D721Med (cell line): ENCODE measurements at places on chromosomes 1 and 21.

DNA sequence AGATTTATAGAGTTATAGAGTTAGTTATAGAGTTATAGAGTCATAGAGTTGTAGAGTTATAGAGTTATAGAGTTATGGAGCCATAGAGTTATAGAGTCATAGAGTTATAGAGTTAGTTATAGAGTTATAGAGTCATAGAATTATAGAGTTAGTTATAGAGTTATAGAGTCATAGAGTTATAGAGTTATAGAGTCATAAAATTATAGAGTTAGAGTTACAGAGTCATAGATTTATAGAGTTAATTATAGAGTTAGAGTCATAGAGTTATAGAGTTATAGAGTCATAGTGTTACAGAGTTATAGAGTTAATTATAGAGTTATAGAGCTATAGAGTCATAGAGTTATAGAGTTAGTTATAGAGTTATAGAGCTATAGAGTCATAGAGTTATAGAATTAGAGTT is 32.1 kb downstream of the UBASH3A start:
- no peak for DNase-seq

DNA sequence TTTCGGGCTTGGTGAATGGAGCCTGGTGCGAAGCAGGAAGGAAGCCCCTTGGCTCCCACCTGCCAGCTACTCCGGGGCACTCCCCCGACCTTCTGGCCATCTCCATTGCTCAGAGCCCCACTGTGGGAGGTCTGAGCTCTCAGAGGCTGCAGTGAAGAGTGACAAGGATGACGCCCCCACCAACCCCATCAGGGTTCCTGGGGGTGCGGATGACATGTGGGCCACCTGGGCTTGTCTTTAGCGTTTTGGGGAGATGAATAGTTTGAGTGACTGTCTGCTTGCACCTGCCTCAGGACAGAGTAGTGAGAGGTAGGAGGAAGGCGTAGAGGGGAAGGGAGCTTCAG is 43.2 kb upstream of the LBR start:
- DNase-seq = no peak

GRCh38 chr1:28078680-28079626 is 9.5 kb downstream of the EYA3 start:
- DNase-seq = no peak

DNA sequence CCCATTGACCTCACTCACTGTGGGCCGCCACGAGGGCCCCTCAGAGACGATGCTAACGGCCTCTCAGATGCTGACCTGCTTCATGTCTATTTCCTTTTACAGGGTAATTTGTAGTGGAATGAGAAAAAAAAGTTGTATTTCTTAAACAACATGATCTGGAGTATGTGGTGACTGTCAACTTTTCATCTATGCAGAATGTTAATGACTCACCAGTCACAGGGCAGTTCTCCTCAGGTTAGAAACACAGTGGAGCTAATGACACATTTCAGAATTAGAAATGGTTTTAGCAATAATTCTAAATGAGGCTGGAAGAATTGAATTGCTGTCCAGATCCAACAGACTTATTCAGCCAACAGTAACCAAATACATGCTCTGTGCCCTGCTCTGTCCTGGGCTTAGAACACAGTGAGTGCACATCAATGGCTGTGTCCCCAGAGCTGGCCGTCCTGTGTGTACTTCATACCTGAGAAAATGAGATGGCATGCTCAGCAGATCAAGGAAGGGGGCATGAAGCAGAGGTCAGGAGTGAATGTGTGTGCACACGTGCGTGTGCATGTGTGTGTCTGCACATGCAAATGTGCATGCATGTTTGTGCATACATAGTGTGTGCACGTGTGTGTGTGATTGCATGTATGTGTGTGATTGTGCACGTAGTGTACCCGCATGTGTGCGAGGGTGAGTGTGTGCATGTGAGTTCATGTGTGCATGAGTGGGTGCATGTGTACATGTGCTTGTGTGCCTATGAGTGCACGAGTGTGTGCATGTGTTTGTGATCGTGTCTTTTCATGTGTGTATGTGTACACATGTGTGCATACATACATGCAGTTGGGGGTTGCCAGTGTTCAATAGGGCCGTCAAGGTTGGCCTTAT is 145.3 kb downstream of the PCBP3 start:
- no peak for DNase-seq

DNA sequence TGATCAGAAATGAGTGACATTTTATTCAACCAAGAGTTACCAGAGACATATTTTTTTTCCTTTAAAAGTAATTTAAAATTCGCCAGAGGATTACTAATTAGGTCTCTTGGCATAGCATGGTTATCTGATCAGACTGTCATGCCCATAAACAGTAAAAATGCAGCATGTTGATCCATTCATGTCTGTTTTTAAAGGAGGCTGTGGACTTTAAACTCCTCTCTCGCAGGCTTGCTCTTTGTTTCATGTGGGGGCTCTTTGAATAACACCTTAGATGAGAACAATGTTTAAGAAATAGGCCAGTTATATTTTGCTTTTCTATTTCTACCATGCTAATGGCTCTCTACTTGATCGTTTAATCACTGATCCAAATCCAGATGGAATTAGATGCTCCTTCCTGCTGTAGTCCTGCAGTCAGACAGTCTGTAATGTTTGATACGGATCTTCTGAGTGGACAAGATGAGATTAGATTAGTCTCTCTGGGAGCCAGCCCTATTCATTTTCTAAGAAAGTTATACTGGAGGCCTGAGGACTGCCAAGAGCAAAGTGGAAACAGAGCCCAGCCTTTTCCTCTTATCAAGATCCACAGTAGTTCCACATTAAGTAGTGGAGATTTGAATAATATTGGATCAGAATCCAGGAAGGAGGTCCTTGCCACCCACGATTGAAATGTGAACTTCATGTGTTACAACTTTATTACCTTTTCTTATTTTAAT is 197.4 kb downstream of the HS2ST1 start:
- no peak for DNase-seq

DNA sequence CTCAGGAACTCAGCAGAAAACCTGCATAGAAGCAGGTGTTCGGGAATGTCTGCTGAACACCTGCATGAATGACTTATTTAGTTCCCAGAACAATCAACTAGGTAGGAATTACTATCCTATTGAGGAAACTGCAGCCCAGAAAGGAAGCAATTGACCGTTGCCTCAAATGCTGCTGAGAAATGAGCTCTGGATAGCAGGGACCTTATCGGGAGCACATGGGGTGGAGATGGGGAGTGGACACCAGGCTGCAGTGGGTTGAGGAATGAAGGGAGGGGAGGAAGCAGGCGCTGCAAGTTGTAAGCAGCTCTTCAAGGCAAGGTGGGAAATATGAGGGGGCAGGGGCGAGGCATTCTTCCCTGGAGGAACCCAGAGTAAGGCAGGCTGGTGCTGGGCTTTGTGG is 10.8 kb upstream of the CDCP2 start:
- no peak for DNase-seq

- DNase-seq = no peak
Measured at GRCh38 chr1:42162181-42162580, 2.4 kb downstream of the GUCA2A start.

DNA sequence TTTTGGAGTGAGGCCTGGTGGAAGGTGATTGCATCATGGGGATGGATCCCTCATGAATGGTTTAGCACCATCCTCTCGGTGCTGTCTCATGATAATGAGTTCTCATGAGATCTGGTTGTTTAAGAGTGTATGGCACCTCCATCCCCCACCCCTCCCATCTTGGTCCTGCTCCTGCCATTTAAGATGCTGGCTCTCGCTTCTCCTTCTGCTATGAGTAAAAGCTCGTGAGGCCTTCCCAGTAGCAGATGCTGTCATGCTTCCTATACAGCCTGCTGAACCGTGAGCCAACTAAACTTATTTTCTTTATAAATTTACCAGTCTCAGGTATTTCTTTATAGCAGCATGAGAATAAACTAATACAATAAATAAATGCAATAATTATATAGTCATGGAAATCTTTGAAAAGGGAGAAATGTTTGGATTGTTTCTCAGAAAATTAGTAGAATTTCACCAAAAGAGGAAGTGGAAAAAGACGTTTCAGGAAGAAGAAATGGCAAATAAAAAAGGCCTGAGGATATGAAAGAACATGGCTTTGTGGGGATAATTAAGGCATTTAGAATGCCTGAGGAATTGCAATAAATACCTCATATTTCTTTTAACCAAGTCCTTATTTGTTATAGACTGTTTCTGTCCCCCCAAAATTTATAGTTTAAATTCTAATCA is 451.2 kb upstream of the ADGRL4 start:
- DNase-seq = no peak

GRCh38 chr1:37157634-37158033 is 123.3 kb upstream of the GRIK3 start:
- no peak for DNase-seq

- no peak for DNase-seq
Measured at GRCh38 chr21:45713613-45714012, 70.1 kb downstream of the PCBP3 start.

DNA sequence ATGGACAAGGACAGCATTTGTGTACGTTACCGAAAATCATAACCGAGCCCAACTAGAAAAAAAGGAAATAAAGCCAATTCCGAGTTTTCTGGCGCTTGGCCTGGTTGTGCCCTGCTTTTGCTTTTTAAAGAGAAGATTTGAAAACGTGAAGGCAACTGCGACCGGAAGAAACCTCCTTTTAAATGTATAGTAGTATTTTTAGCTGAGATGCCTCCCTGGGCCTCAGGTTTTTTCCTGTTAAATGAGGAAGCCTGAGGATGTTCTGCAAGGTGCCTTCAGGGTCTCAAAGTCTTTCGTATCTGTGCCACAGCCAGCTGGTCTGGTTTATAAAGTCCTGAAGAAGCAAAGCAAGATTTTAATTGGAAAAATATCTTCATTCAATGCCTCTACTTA is 371 bp upstream of the ODF2L start:
- no peak for DNase-seq

DNA sequence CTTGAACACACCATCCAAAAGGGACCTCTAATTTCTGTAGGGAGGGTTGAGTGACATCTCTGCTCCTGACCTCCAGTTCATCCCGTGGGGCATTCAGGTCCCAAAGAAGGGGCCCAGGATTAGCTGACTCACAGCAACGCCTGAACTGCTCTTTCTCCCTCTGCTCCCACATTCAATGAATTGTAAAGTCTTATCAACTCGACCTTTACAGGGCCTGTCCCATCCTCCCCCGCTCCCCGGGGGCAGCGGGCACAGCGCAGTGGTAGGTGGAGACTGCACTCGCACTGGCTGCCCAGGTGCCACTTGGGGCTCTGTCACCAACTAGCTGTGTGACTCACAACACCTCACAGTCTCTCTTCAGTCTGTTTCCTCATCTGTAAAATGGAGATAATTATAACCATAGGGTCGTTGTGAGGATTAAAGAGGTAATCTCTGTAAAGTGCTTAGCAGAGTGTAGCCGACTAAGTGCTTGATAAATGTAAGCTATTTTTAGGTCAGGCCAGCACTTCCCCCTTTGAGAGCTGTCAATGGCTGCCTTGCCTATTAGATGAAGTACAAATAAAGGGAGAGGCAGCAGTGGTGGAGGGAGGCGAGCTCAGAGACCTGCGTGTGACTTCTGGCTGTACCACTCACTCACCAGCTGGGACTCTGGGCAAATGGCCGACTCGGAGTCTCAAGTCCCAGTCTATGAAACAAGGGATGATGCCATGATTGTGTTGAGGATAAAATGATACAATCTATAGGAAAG is 637 bp upstream of the MYBPHL start:
- DNase-seq = peak; percentile 46

DNA sequence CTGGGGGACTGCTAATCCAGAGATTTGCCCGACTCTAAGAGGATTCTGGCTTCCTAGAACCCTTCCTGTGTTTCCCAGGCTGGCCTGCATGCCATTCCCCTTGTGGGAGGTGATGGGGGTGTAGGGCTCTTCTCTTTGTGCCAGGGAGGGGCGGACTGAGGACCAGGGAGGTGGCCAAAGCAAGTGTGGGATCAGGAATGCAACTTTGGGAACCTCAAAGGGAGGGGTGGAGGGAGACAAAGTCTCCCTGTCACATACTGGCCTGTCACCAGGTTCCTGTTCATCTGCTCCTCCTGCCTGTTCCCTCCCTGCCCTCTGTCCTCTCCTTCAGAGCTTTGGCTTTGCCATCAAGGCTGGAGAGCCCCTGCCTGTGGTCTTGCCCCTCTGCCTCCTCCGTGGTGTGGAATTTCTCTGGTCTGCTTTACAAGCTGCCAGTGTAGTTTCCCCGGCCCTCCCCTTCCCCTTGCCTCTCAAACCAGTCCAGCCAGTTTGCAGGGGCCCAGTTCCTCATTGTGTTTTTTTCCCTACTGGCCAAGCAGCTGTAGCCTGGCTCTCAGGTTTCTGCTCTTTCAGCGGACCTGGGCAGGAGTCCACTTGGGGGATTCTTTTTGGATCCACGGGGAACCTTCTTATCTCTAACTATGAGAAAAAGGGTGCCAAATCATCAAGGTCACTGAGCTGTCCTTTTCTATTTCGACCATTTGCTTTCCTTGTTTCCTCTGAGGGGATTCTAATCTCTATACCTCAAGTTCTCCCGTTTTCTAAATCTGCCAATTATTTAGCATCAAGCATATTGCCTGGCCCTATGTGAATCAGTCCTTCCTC is 1.8 kb downstream of the CGN start:
- DNase-seq = no peak

DNA sequence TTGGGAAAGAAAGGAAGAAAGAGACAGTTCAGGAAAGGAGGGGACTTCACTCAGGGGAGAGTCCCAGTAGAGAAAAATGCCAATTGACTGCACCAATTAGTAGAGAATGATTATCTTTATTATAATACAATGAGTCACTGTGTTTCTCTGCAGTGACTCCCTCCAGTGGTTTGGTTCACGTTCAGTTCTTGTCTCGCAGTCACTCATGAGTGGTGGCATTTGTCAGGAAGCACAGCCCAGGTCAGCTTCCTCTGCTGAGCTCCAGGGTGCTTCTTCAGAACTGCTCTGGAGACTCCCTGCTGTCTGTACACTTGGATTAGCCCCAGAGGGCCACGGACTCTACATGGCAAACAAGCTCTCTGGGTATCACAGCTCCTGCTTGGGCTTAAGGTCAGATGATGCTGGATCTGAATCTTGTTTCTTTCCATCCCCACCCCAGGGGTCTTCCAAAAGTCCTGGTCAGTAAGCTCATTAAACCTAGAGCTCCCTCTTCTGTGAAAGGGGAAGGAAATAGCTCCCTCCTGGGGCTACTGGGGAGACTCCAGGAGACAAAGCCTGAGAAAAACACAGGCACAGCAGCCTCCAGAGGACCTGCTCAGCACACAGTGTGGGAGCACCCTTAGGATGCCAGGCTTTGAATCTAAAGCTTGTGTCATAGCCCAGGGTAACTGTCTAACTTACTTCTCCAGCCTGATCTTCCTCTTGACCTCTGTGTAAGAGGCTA is 619.0 kb downstream of the AJAP1 start:
- no peak for DNase-seq

DNA sequence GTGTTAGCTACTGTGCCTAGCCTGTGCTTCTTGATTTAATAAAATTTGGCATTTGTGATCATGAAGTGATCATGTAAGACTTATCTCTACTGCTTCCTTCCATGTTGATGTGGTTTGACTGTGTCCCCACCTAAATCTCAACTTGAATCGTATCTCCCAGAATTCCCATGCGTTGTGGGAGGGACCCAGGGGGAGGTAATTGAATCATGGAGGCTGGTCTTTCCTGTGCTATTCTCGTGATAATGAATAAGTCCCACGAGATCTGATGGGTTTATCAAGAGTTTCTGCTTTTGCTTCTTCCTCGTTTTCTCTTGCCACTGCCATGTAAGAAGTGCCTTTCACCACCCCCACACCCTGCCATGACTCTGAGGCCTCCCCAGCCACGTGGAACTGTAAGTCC is at the start of gene OVAAL:
TSS of gene OVAAL (plus strand) at position 301 of the 400 bp plus-strand sequence.
- DNase-seq = no peak

- no peak for DNase-seq
Measured at GRCh38 chr1:81804312-81804711, 3.6 kb downstream of the ADGRL2 start.
